NCI-H526 (cell line): ENCODE measurements at places on chromosomes 7 and 10.

GRCh38 chr10:21943633-21944265, 59.8 kb downstream of the DNAJC1 start:
- no peak for DNase-seq

- DNase-seq: peak; percentile 85
Observed at GRCh38 chr7:68707159-68707558, 891.1 kb upstream of the AUTS2 start.

DNA sequence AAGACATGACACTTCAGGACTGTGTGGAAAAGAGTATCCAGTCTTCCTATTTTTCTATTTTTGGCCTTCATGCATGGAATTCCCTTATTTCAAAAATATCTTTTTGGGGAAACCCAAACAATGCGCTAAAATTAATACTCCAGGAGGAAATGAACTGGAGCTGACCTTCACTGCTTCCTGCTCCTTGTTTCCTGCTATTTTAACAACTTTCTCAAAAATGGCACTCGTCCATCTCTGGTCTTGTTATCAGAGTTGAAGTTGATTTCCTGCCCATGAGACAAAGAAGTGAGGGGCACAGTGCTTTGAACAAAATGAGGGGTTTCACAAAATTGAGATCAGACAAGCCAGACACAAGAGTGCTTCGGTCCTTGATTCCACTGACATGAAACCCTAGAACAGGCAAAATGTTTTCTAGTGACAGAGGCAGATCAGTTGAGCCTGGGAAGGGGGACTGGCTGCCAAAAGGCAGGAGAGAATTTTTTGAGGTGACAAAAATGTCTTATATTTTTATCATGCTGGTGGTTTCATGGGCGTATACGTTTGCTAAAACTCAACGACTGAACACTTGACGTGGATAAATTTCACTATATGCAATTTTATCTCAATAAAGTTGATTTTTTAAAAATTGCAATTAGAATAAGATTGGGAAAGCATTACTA, 193.2 kb downstream of the CREB5 start:
- no peak for DNase-seq

DNA sequence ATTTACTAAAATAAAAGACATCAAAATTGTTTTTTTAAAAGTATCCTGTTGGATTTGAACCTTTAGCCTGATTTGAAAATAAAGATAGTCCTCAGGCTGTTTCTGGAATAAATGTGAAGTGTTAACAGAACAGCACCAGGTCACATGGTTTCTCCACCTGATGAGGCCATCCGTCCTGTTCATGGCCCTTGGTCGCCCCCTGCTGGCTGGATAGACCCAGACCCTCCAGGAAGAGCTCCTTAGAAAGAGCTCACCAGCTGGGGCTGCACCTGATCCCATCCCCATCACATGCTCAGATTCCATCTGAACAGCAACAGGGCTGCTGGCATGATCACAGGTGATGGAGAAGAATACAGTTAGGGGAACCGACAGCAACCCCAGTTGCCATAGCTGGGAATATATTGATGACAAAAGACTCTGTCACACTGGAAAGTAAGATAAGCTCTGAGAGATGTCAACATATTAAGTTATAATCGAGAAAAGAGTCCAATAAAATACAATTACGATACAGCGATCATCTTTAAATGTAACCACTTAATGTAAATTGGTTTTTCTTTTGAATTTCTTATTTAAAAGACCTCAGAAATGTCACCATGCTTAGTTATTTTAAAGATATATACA, 4.8 kb downstream of the OR2A14 start:
- peak; percentile 79 for DNase-seq

GRCh38 chr7:38318803-38319416, 45.5 kb upstream of the TARP start:
- DNase-seq: peak; percentile 89

DNA sequence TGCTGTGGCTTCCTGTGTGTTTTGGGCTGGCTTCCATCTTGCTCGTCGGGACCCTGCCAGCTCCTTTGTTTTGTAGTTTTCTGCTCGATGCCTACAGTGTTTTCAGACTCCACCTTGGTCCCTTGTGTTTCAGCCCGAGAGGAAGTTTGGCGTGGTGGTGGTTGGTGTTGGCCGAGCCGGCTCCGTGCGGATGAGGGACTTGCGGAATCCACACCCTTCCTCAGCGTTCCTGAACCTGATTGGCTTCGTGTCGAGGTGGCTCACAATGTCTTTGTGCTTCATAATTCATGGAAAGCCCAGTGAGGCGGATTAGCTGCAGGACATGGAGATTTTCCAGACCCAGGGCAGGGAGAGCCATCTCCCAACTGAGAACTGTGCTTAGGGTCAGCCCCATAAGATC, 29.3 kb downstream of the BLVRA start:
- no peak for DNase-seq

DNA sequence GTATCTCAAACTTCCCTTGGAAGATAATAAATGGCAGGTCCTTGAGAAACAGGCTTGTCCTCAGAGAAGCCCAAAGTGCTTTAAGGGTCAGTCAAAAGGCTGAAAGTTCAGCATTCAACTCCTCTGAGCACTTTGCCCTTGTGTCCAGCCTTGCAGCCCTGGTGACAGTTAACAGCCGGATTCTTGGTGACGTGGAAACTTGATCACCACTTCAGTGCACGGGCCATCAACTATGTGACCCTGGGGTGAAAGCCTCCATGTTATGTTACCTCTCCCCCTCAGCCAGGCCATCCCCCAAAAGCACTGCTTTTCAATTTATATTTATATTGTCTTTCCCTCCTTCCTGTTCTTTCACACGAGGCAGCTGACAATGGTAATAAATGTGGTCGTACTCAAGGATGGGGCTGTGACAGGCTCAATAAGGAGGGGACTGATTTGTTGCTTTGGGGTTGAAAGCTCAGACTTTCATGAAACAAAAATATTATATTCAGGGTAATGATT, 164.0 kb upstream of the NRP1 start:
- no peak for DNase-seq

GRCh38 chr7:50824882-50825281, 42.2 kb upstream of the GRB10 start:
- DNase-seq: no peak

GRCh38 chr10:123526356-123527064, 139.6 kb upstream of the GPR26 start:
- DNase-seq: no peak

DNA sequence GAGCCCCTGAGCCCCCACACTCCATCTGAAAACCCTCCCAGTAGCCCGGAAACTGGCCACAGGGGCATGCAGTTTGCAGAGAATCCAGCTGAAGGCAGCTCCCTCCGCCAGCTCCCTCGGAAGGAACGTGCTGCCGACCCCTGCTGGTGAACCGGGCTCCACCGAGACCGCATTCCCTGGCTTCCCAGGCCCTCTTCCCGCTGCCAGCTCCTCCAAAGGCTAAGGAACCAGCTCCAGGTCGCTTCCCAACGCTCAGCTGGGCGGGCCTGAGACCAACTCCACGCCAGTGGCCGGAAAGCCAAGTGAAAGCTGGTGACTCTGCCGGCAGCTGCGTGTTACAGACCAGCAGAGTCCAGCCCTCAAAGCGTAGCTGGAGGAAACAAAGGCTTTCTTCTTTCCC, 35.8 kb downstream of the GPER1 start:
- peak; percentile 60 for DNase-seq

- peak; percentile 3 for DNase-seq
Observed at GRCh38 chr10:7956508-7956907, 98.0 kb upstream of the GATA3 start.
